Suppressor macrophage treated with lipopolysaccharide for 1 hour (primary cell): ENCODE measurements at places on chromosomes 16 and 17.

DNA sequence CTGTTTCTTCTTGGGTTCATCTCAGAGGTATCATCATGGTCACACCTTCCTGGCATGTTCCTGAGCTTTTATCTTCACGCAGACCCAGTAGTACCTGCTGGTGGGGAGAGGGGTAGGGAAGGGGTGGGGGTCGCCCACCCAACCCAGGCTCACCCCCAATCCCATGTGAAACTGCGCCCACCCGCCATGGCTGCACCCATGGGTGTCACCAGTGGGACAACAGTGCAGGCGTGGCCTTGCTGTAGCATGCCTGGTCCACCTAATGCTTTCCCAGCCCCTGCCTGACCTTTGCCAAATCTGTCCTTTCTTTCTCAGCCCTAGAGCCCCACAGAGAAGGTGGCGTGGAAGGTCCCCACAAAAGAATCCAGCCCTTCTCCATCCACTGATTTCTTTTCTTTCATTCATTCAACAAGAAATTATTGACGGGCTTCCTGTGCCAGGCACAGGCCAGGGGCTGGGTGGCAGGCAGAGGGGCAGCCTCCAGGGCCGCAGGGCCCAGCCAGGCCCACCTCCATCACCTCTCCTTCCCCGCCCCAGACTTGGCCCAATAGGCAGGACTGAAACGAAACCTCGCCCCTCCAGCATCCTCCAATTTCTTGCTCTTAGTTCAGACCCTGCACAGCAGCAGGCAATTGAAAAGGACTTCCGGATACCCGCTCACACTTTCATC, 79.1 kb upstream of the TNRC6C start:
- DNase-seq: no peak

GRCh38 chr17:45784741-45785479, 790 bp downstream of the CRHR1 start:
- peak; percentile 54 for DNase-seq

DNA sequence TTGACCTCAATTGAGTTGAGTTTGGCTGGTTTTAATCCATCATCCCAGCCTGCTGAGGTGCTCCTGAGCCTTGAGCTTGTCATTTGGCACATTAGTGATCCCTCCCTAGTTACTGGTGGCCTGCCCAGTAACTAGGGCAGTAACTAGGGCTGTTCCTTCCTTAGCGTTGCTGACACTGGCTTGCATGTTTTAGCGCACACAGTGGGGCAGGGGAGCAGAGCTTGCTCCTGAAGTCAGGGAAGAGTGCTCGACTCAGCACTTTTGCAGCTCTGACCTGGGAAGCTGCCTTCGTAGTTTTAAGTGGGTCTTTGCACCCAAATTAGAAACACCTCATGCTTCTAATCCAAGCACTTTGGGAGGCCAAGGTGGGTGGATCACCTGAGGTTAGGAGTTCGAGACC, 15.7 kb downstream of the CCDC42 start:
- no peak for DNase-seq

DNA sequence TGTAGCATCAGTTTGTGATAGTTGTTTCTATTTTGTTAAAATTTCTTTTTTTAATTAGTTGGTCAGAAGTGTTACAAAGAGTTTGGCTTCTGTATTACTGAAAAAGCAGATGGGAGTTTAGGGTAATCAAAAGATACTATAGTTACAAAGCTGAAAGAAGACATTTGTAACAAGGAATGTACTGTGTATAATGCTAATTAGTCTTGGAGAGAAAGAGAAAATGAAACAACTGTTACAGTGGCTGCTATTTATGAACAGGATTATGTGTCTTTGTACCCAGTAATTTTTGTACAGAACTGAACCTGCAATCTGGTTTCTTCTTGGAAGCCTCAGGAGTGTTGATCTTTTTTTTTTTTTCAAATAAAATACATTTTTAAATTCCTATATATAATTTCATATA, 14.3 kb downstream of the GDPD1 start:
- DNase-seq: no peak

- DNase-seq: peak; percentile 6
These were observed 35.5 kb upstream of the CDC42EP4 start for GRCh38 chr17:73347351-73347750.

DNA sequence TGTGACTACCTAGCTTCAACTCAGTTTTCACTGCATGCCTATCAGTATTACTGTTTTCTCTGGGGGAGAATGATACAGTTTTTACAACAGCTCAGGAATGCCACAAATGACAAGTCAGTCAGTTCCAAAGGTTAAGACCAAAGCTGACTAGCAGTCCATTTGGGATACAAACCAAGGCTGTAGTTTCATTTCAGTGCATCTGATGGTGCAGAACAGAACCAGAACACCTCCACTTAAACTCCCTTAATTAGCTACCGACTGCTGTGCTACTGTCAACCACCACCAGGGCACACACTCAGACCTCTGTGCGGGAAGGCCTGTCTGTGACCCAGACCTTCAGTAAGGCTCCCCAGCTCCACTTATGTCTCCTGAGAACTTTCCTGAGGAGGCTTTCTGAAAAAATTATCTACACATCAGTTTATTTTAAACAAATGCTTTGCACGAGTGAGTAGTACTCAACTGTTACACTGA, 20.4 kb downstream of the NFE2L1 start:
- DNase-seq: no peak
